Activated CD8-positive, alpha-beta memory T cell treated with anti-CD3 and anti-CD28 coated beads for 4 hours (primary cell): ENCODE measurements at places on chromosomes 6 and 20.

DNA sequence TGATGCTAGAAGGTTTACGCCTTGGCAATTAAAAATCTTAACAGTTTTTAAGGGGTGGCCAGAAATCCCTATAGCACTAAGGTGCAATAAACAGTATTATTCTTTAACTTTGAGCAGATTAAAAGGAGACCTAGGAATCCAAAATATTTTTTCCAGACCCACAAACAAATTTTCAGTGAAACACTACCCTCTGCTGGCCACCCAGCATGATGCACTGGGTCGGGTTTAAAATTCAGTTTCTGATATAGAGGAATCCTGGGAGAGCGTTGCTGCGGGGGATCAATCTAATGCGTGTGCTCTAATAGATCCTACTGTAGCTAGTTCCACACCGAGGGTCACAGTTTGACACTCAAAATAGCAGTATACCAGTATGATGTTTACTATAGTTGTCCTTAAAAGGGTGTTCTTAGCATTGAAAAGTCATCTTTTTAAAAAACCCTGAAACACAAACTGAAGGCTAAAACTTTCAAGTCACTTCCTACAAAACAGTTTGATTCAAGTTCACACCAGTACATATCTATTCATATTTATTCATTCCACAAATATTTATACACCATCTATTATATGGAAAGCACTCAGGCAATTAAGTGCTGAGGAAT is 10.2 kb downstream of the UBE3D start:
- no peak for DNase-seq

DNA sequence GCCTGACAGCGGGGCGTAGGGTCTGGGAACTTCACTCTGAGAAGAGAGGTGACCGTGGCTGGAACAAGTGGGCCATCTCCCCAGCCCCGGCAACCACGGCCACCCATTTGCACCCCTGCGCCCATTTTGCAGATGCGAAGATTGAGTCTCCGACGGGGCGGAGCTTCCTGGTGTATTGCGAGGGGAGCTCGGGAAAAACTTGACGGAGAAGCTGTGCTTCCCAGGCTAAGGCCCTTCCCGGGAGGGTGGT is 653 bp downstream of the ZNF335 start:
- DNase-seq = no peak

DNA sequence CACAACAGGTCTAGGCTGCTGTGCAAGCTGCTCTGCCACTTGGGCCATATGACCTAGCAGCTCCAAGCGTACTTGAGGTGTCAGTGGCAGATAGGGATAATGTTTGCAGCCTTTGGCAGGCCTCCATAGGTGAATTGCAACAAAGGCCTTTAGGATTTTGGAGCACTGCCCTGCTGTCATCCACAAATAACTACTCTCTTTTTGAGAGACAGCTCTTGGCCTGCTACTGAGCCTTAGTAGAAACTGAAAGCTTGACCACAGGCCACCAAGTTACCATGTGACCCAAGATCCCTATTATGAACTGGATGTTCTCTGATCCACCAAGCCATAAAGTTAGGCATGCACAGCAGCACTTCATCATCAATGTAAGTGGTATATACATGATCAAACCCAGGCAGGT is 29.9 kb downstream of the FBXO30 start:
- no peak for DNase-seq

DNA sequence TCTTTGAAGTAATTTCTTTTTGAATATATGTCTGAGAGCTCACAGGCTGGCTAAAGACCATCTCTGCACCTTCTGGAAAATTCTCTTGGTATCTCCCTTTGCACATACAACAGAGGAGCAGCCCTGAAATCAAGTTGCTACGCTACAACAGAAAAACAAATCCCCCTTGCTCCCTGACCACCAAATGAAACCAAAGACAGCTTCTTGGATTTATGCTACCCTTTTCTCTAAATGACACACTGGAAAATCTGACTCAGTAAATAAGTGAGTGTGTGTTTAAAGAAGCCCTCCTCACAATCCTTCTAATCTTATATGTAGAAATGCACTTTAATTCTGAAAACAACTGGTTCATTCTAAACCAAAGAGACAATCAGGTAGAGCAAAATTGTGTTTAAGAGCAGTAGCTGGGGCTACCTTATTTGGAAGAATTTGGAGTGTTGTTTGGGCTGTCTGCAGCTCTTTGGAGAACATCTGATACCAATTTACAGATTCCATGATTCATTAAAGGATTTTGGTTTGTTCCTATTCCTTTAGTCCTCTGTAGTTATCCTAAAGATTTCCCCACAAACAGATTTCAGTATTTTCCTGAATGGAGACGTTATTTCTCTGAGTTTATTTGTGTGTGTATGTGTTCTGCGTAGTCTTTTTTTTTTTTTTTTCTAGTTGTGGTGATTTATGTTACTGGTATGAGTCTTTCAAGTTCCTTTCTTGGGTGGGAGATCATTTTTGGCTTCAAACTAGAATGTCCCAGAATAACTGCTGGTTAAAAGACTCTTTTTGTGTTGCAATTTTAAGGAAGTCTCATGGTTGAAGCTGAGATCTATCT is 36.4 kb upstream of the UTRN start:
- DNase-seq = no peak

- DNase-seq = no peak
Measured at GRCh38 chr20:1858871-1859270, 36.3 kb upstream of the SIRPA start.

- no peak for DNase-seq
Measured at GRCh38 chr6:139940741-139941729, 566.6 kb upstream of the CITED2 start.

DNA sequence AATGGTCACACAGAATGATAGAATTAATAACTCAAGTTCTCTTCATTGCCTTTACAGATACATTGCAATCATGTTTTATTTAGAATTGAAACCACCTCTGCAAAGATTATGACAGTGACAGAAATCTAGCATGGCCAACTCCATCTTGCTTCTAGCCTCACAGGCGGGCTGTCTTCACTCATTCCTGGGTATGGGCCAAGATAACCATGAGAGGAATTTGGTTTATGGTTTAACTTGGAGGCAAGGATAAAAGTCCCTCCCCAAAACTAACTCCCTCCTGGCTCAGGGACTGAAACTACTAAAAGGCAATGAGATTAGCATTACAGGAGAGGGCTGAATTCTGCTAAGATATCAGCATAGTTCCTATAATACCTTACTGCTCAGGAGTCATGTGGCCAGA is 95.2 kb upstream of the CST7 start:
- no peak for DNase-seq

DNA sequence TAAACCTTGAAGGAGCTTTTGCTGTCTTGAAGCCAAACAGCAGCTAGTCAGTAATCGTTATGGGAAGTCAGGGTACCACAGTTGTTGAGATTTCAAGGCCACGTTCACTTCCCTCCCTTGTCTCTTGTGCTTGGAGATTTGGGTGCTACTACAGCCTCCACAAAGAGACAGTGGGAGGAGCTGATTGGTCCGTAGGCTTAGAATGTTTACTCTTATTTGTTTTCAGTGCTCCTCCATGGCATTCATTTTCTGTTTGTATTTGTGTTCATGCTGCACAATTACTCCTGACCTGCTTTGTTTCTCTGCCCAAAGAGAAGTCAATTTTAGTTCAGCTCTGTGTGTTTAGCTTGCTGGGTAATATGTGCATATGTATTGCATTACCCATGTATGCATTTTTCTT is 147.7 kb downstream of the PRL start:
- DNase-seq = no peak

DNA sequence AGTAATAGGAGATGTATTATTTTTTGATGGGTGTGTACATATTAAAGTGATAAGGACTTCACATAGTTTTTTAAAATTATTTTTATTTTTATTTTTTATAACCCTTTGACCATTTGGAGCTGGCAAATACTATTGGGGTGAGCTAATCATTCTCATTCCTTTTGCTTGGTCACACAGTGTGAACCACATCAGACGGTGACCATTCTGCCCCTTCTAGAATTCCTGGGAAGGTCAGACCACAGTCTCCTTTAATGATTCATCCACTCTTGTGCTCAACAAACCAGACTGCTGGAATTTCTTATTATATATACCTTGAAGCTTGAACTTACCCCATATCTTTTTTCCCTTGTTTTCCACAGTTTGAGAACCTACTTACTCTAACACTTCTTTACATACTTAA is 23.9 kb upstream of the PRL start:
- DNase-seq = no peak

GRCh38 chr20:63004607-63005364 is 2.0 kb downstream of the BHLHE23 start:
- DNase-seq = no peak

DNA sequence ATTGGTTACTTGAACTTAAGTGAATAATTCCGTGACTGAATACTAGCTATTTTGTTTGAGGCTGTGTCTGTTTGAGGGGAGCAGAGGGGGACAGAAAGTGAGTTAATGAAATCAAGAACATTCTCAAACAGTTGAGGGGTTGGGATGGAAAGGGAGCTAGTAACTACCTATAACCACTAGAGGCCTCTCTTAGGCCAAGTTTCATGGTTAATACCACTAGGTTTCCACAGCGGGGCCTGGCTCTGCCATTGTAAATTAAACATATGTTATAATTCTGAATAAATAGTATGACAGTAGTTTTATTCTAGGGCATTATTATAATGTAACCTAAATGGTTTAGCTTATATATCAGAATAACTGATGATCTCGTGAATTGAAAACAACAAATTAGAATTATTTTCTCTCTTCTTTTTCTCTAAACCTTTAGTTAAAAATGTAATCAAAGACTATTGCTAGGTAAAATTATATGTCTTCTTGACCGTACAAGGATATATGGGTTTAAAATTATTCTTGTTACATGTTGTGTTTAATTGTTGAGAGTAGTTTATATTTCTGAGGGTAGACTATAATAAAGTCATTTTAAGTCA is 108.1 kb downstream of the BCKDHB start:
- DNase-seq = no peak

- no peak for DNase-seq
Measured at GRCh38 chr6:161359618-161359945, 85.7 kb upstream of the AGPAT4 start.

- no peak for DNase-seq
Measured at GRCh38 chr20:48733296-48733790, 94.5 kb downstream of the PREX1 start.

DNA sequence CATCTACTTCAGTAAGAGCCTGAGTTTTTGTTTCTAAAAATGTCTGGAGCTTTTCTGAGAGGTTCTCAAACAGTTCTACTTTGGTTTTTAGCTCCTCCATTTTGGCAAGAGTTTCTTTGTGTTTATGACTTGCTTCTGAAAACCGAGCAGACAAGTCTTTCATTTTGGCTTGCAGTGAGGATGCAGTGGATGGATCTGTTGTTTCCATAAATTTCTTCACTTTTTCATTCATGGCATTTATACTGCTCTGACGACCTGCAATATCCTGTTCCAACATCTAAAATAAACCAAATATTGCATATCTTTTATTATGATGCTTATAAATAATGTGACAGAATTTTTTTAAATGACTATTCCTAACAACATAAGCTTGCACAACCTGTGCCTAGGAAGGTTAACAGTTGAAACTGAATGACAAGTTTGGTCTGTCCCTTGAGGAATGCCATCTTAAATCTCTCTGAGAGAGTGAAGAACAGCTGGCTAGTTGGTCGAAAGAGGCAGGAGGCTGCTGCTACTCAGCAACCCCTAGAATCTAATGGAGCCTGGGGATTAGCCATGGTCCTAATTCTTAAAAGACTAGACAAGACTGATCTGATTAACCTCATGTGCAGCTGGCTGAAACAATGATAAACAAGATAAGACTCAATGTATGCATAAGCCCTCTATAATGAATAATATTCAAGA is 69.8 kb downstream of the DST start:
- DNase-seq = no peak

GRCh38 chr6:107413966-107414645 is 45.3 kb downstream of the PDSS2 start:
- no peak for DNase-seq

- no peak for DNase-seq
Measured at GRCh38 chr6:68186870-68187269, 448.2 kb upstream of the ADGRB3 start.

GRCh38 chr6:119197271-119197670 is 118.8 kb upstream of the FAM184A start:
- no peak for DNase-seq

DNA sequence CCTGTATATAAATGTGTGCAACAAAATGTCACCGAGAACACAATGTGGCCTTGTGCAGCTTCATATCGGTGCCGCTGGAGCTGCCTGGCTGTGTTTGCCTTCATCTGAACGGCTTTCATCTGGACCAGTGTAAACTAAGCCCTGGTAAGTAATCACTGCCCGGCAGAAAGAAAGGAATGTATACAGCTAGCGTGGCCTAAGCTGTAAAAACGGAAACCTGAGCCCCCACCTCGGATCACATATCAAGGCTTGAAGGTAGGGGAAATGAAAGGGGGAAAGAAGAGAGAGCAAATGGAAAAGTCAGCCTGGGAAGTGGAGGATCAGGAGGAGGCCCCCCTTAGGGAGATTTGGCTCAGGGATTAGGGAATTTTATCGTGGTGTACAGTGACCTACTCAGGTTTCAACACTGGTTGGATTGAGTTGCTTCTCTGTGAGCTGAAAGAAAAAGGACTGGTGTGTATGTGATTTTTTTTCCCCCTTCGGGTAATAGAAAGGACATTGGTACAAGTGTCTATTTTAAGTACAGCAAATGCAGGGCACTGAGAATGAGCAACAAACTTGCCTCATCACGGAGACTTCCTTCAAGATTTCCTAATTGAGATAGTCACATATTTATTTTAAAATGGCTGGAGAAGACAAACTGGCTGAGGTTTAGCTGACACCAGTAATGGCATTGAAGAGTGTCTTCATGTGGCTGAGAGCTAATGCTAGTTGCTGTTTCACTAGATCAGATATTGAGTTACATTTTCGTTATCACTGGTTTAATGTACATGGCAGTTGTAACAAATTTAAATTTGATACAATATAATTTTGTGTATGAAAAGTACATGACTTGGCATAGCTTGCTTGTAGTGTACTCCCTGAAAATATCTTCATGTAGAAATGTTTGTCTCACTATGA is 3.5 kb downstream of the SOBP start:
- DNase-seq = no peak

GRCh38 chr6:159463119-159463829 is 229.8 kb downstream of the SOD2 start:
- DNase-seq = no peak

DNA sequence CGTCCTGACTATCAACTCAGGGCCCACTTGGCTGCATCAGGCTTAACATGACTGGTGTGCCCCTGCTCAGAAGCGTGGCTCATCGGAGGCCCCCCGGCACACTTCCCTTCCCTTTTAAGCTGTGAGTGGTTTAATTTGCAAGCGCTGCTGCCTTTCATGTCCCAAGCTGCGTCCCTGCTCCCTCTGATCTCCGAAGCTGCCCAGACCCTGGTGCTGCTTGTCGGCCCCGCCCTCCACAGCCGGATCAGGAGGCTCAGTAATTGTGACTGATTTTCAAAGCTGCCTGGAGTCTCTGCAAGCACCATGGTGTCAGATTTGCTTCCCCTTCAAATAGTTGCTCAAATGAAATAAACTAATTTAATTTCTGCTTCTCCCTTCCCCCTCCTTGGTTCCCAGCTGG is 71.1 kb downstream of the CDH22 start:
- no peak for DNase-seq

DNA sequence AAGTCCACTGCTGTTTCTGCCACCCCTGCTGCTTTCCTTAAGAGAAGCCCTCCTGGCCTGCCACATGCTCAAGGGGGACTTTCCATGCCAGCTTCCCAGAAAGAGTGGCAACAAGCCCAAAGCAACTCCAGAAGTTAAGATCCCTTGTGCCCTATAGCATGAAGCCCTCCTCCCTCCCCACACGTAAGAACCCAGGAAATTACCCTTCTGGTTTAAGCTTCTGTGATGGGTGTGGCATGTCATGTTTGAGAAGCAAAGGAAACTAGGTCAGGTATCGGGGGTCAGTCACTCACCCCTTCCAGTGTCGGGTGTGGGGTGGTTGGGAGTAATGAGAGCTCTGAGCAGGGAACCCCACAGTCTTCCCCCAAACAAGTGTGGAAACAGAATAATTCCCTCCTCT is 196.1 kb downstream of the LRFN2 start:
- no peak for DNase-seq
